Mammary epithelial cell (primary cell): ENCODE measurements at places on chromosomes 2 and 18. TPM values are rescaled to one million over a fixed set of nuclear protein-coding genes. Genes with fewer than 3 reads are reported as not detected.
A peak's percentile ranks its signal among the peaks of the same experiment; 100 is the strongest.

Gene PDE11A
- total RNA-seq: 0.19 TPM in 1 of 2 replicates, not detected in the other

Gene ID2
- total RNA-seq: 8.7 TPM

Gene GNAL
- 29.3 and 35.0 TPM in 2 replicates for total RNA-seq

Gene SCYGR4
- total RNA-seq: not detected in 2 replicates

Gene ZAP70
- not detected in 2 replicates for total RNA-seq

DNA sequence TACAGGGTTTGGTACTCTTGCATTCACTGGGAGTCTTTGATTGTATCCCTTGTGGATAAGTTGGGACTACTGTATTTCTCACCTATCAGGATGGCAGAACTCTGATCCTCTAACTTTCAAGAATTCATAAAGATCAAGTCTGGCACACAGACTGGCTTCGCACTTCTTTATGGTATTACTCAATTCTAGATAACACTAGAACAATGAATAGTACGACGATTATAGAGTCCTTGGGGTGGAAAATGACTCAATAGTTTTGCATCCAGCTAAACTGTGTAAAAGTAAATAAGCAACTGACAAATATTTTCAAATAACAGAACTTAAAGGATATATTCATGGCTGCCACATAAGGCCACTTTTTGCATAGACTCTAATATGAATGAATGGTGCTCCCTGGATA lies 103.4 kb upstream of the MEX3C start:
- no peak for DNase-seq

- peak; percentile 95 for DNase-seq
These were observed 38.4 kb downstream of the PAX8 start for GRCh38 chr2:113240150-113240914.

DNA sequence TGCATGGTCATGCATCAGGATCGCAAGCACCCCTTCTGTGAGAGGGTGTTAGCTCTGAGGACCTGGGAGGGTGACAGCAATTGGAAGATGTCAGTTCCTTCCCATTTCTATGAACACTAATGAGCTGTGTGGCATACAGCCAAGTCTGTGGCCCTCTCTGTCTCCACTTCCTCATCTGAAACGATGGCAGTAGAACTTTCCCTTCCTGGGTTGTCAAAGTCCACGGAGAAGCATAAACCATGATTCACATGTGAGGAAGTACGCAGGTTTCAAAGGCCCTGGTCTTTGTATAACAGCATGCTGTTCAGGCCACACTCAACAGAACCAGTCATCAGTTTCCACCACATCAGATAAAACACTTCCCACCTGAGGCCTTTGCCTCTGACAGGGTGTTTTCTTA lies 167.4 kb upstream of the RAB6C start:
- DNase-seq: no peak

DNA sequence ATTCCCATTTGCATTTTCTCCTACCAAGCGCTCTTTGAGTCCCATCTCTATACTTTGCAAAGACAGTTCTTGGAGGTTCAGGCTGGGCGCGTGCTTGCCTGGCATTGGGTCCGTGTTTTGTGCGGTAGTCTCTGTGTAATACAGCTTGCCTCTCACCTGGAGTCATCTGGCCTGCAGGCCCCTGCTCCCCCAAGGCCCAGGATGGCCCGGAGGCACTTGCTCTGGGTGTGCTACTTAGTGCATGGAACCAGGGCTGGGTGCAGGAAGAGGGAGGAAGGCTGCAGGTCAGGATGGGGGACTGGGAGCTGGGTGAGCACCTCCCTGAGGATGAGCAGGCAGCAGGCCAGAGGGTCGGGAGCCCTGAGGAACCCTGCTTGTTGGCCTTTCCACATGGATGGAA lies 220.9 kb downstream of the LDLRAD4 start:
- no peak for DNase-seq
